SK-MEL-5 (cell line): ENCODE measurements at places on chromosomes 12 and 14.

DNA sequence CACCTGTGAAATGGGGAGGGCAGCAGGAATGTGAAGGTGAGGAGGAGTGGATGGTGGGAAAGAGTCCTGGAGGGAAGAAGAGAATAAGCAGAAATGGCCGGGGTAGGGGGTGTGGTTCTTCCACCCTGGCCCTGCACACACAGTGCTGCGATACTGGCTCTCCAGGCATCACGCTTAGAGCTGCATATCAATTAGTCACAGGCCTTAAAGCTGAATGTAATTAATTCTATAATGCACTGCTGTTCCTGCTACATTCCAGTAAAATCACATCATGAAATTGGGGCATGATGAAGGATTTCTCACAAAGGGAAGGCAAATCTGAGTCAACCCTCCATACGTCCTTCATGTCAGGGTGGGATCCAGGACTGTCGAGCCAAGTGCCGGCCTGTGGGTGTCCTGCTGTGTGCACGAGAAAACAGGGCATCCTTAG is 566.1 kb downstream of the BCL11B start:
- DNase-seq = no peak

DNA sequence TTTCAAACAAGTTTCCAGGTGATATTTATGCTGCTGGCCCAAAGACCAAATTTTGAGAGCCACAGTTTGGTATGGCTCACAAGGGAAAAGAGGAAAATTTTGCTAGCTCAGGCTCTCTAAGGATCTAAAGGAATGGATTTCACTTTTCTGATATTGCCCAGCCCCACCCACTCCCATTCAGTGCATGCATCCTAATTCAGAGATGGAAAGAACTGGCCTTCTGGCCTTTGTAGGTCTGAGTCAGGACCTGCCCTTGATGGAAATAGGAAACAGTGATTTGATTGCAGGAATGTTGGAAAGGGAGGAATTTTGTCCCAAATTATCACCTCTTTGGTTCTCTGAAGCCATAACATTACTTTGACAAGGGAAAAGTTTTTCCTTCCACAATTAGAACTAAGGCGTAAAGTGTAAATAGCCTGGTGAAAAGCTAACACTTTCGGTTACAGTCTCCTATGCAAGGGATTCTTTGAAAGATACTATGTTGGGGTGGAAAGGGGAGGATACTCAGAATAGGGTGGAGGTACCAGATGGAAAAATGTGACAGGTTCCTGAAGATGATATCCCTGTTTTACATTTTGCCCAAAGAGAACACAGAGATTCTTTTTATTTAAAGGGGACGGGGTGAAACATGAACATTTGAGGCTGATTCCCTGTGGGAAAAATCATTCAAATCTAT is 11.1 kb downstream of the ZNF641 start:
- no peak for DNase-seq

DNA sequence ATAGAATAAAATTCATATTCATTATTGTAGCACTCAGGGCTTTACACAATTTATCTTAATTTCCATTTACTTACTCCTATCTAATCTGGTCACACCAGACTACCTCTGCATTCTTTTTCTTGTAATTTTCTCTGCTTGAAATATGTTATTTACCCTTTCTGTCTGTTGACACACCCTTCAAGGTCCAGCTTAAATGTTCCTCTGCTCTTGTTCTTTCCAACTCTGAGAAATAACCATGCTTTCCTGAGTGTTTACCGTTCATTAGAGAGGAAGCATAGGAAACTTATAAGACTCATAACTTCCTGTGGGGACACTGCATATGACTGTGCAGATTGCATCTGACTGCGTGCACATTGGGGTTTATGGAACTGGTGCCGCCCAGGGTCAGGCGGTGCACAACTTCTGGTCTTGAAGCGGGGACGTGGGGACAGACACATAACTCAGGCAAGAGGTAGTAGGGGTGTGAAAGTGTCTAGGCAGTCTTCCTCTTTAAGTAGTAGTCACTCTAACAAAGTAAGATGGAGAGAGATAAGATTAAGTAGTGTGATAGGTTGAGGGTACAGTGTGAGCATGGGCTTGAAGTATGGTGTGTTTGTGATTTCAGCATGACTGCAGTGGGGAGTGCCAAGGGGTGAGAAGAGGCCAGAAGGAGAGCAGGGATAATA is 42.6 kb upstream of the FOXJ2 start:
- no peak for DNase-seq

DNA sequence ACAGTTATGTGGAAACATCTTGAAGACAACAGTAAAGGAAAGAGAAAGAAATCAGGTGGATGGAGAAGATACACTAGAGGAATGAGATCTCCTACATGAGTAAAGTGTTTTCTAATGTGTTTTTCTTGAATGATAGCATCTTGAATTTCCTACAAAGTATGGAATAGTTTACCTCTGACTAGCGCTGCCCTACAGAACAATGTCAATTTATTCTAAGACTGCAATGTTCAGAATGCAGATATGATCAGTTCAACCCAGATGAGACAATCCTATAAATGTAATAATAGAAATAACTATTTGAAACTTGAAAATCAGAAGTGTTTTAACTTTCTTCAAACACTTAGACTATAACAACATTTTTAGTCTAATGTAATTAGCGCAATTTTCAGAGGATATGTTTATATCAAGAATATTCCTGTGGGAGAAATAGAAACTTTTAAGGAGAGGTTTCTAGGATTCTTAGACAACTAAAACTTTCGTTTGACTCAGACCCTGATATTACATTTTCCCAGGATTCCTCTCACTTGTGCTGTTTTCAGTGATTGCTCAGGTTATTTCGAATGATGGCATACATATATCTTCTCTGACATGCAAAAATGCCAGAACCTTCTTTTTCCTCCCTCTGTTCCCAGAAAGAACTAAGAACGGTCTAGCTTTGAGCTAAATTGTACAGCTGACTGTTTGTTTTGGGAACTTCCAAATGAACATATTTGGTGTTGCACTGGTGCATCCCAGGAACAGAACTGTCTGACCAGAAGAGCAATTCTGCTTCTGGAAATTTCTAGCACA is 1017.4 kb downstream of the DIO2 start:
- DNase-seq = no peak

GRCh38 chr12:124742111-124742510 is 121.6 kb downstream of the SCARB1 start:
- DNase-seq = no peak

DNA sequence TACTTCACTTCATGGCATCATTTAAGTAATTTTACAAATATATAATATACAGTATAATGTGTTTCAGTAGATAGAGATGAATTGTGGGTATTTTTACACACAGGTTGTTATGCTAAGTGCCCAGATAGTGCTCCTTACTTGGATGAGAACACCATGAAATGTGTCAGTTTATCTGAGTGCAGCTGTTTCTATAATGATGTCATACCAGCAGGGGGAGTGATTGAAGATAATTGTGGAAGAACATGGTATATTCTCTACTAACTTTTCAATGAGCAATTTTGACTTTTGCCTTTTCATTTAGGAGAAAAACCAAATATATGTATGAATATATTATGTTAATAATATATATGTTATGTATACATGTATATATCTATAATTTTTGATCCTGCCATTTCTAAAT is 221.6 kb downstream of the LRRK2 start:
- peak; percentile 63 for DNase-seq

DNA sequence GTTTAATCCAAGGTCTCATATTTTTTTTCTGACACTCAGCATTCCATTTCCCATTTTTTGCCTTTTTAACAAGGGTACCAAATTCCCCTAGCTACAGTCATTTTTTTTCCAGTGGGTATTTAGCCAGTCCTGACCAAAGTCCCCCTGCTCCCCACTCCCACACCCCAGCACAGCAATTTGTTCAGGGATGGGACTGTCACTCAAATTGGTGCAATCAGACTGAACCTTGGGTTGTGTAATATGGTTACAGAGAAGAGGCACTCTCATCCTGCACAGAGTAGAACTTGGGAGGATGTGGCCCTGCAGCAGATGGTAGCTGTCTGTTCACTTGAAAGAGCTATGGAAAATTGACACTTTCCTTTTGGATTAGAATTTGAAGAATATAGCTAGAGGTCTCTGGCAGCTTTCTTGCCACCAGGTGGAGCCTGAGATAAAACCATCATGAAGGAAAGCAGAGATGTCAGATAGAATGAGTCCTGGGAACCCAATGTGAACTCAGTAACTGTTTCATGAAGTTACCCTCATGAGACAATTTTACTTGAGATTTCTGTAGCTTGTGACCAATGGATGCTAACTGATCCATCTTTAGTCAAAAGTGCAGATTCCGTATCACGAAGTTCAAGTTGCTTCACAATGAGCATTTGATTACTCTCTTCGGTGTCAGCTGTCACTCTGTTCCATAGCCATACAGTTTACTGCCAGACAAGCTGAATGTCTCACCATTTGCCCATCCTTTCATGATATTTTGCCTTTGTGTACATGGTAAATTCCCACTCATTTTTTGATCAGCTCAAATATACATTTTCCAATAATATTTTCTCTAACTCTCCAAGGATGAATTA is 394.0 kb upstream of the SYT1 start:
- DNase-seq = peak; percentile 73

DNA sequence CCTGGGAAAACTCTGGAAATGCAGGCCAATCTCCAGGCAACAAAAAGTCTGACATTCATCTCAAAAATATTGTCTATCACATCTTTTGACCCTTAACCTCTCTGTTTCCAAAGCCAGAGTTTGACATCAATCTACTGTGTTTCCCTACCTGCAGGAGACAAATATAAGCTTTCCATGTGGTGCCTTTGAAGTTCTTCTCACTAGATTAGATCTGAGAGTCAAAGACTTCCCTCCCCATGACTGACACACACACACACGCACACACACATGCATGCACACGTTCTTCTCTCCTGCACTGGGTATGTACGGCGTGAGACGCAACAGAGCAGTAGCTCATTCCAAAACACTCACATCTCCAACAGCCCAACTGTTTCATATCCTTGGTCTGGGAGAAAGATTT is 8.1 kb upstream of the ITPR2 start:
- DNase-seq = no peak

- no peak for DNase-seq
Observed at GRCh38 chr12:1852076-1852475, 31.7 kb downstream of the LRTM2 start.

GRCh38 chr12:107207931-107208525 is 114.7 kb upstream of the CRY1 start:
- no peak for DNase-seq
